ENCODE measurements at places on chromosomes 2 and 18.

GRCh38 chr18:22676423-22676822 is 256.7 kb upstream of the RBBP8 start:
- no peak for DNase-seq

DNA sequence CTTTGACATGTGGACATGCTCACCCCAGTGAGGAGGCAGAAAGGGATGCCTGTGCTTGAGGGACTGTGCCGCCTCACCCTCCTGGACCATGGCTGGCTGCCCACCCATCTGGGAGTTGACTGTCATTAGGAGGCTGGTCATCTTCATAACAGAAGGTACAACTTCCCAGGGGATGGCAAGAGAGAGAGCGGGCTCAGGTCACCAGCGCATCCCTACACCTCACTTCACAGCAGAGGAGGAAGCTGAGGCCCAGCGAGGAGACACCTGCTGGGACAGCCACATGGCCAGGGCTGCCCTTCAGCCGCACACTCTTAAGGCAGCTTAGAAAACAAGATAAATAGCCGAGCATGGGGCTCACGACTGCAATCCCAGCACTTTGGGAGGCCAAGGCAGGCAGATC is 59.4 kb downstream of the ADCY3 start:
- no peak for DNase-seq

DNA sequence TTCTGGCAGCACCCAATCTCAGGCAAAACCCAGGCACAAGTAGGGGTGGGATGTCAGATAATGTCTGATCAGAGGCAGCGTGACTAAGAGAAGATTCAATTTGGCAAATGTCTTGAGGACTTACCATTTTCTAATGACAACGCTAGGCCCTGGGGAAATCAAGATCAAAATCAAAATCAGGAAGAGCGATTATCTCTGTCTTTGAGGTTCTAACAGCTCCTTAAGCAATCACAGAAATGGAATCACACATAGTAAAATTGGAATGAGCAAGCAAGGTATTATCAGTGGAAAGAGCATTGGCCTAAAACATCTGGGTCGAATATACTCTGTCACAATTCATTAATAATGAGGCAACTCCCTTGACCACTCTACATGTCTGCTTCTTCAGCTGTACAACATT is 8.6 kb upstream of the SERPINB2 start:
- DNase-seq = no peak

DNA sequence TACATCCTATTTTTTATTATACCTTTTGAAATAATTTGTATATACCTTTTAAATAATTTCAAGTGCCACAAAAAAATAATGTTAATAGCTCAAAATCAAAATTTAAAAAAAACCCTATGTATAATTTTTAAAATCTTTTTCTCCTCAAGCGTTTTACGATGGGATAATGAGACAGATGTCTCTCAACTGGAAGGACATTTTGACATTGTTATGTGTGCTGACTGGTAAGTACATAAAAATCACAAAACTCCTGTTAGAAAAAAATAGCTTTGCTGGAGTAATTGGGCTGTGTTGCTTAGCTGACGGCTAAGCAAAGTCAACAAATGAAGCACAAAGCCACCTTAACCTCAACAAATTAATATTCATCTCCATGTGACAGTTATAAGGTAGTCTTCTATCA is 198.0 kb upstream of the SIX3 start:
- no peak for DNase-seq

- DNase-seq = no peak
Observed at GRCh38 chr18:77114415-77115191, 18.0 kb downstream of the MBP start.

- DNase-seq = no peak
Observed at GRCh38 chr18:79746730-79747129, 51.0 kb upstream of the KCNG2 start.

DNA sequence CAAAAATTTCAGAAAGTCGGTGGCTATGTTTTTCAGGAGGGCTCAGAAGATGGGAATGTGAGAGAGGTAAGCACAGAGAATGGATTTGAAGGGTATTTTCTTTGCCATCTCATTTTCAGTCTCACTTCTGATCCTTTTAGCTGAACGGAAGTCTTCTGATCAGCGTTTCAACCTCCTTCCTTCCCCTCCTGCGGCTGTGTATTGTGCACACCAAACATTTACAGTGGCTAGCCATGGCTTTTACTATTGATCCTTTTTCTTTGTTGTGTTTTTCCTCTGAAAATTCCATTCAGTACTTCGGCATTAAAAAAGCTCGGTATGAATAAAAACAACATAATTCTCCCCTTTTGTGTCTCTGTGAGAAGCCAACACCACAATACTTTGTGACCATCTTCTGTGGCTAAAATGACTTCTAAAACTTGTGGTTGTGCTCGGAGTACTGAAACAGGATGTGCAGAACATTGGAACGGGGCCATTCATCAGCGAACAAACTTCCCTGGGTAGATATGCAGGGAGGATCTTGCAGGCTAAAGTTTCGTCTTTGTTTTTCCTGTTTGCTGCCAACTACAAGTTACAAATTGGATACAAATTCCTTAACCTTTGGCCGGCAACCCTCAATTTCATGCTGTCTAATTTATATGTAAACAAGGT is 260.8 kb upstream of the FAM98A start:
- no peak for DNase-seq

DNA sequence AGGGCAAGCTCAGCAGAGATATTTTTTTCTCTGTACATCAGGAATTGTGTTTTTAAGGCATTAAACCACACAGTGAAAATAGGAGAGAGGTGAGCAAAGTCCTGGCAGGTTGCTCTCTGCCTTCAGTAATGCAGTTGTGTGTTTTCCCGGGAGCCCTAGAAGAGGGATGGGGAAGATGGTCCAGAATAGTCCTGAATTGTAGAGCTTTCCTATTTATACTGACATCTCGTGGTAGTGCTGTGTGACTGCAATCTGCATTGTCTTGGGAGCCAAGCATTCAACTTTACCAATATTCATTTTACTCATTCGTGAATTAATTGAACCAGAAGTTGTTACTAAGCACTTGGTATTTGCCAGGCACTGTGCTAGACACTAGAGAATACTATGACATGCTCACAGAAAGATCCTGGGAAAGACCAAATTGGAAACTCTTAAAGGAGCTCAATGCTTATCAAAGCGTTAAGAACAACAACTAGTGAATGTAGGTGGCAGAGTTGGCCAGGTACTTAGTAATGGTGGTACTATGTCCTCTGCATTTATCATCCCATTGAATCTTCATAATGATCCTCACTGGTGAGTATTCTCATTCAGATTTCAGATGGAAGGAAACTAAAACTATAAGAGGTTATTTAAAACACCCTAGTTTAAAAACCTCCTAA is 214.6 kb downstream of the TRIB2 start:
- DNase-seq = no peak

DNA sequence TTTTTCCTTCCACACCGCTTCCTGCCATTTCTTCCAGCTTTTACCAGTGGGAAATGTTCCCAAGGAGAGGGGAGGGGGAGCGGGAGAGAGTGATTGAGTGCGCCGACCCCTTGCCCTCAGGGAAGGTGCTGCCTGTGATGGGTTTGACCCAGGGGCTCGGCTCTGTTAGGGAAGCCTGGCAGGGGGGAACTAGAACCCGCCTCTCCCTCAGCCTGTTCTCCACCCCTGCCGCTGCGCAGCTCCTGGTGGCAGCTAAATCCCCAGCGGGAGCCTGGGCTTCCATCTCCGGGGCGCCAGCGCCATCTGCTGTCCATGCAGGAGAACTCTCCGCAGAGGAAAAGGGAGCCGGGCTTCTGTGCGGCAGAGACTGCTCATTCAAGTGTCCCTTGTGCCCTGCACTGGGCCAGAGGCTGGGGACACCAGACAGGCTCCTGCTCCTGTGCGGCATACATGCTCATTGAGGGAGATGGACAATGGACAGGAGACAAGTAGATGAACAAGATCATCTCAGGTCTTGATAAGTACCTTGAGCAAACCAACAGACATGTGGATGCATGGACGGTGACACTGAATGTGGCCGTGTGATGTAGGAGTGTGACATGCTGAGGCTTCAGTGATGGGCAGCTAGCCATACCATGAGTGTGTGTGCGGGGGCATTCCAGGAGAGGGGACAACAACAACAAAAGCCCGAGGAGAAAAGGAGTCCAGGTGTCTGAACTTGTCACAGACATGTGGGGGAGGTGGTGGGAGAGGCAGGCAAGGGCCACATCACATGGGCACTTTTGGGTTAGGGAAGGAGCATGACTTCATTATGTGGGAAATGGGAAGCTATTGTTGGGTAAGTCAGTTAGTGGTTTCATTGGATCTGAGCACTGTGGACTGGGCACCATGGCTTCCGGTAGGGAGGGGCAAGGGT is 13.3 kb downstream of the CHPF start:
- DNase-seq = peak; percentile 74

- no peak for DNase-seq
Observed at GRCh38 chr2:180720829-180721228, 259.6 kb upstream of the UBE2E3 start.

GRCh38 chr18:38250971-38251370 is 685.4 kb upstream of the CELF4 start:
- no peak for DNase-seq

- no peak for DNase-seq
Observed at GRCh38 chr2:144477957-144478311, 42.0 kb downstream of the ZEB2 start.

DNA sequence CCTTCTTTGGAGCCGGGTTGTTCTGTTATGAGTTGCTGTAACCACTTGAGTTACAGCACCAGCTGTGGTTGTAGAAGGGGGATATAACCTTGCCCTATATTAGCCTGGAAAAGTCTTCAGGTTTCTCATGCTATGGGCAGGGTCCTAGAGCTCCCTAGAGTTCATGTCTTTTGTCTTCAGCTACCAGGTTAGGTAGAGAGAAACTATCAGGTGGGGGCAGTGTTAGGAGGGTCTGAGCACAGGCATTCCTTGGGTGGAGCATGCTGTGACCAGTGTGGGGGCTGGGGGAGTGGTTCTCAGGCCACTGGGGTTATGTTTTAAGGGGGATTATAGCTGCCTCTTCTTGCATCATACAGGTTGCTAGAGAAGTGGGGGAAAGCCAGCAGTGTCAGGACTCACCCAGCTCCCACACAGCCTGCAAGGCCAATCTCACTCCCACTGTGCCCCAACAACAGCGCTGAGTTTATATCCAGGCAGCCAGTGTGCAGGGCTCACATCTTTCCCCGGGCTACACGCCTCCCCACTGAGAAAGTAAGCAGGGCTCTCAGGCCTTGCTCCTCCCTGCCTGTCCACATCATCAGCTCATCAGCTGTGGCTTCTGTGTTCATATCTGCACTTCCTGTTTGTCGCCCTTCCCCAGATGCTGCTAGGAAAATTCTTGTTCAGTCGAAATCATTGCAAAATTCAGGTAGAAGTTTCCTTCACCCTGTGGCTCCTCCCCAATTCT is 133.8 kb upstream of the NRXN1 start:
- no peak for DNase-seq

DNA sequence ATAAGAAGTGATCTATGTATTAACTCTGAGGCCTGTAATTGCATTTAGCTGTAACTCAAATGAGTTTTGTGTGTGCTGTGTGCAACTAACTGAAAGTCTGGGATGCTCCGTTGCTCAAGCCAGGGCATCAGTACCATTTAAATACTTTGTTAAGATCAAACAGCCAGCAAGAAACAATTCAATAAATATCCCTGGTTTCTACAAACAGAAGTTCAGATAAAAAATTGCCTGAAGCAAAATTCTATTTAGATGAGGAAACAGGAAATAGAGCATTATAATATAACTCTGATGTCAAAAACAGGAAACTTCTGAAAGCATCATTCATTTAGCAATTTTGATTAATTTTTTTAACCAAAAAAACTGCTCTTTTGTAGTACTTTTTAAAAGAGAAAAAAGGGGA is 18.9 kb upstream of the SLC38A11 start:
- no peak for DNase-seq

GRCh38 chr2:64145119-64145518 is 899 bp upstream of the PELI1 start:
- no peak for DNase-seq

- DNase-seq = no peak
Observed at GRCh38 chr2:111653913-111654312, 230.1 kb downstream of the ANAPC1 start.

- DNase-seq = no peak
Observed at GRCh38 chr2:156666130-156666785, 230.1 kb downstream of the GPD2 start.

DNA sequence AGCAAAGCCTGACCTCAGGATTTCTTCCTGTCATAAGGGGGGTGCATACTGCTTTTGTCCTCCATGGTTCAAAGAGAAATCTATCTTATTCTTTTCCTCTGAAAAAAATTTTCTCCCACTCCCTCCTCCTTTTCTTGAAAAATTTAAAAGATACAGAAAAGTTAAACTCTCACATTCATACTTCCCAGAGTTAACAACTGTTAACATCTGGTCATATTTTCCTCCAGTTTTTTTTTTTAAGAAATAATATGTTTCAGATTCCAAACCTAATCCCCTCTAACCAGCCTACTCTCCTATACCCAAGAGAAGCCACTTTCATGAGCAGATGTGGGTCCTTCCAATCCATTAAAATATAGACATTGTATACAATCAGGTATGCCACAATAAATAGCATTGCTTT is 378.9 kb upstream of the HNRNPA3 start:
- DNase-seq = no peak

- no peak for DNase-seq
Observed at GRCh38 chr2:128384956-128385355, 66.3 kb upstream of the HS6ST1 start.

- DNase-seq = no peak
Observed at GRCh38 chr2:71113843-71114242, 16.2 kb downstream of the MCEE start.

GRCh38 chr2:197838036-197838435 is 33.6 kb downstream of the PLCL1 start:
- peak; percentile 11 for DNase-seq
